Activated naive CD8-positive, alpha-beta T cell treated with anti-CD3 and anti-CD28 coated beads, Interleukin-2, amount 50 U/mL, for 16 hours (primary cell): ENCODE measurements at places on chromosomes 11 and 22.

DNA sequence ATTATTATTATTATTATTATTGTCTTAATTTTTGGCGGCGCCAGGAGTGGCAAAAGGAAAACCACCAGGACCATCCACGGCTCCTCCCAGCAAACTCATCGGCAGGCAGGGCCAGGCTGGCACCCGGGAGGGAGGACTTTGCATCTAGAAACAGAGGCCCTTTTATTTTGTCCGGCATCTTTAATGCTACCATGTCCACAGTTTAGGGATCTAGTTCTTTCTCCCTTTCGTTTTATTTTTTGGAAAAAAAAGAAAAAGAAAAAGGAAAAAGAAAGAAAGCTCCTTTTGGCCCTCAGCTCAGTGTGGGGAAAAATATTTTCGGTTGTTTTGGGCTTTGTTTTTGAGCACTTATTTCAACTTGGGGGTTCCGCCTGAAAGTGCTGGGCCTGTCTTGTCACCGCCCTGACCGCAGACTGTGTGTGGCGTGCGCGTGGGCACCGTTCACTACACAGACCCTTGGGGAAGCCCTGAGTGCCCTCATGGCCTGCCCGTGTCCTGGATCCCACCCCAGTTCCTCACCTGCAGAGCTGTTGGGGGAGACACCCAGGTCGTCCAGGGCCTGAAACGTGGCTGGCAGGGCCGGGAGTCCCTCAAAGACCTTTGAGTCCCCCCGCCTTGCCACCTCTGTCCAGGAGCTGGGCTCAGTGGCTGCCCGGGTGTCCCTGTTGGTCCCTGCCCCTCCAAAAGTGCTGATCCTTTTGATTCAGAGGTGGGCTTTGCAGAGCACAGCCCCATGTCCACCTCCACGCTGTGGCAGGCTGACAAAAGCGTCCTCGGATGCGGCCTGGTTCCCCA is 69.1 kb upstream of the PPARA start:
- DNase-seq: no peak

- DNase-seq: no peak
Observed at GRCh38 chr22:36197514-36198146, 4.0 kb downstream of the APOL4 start.

DNA sequence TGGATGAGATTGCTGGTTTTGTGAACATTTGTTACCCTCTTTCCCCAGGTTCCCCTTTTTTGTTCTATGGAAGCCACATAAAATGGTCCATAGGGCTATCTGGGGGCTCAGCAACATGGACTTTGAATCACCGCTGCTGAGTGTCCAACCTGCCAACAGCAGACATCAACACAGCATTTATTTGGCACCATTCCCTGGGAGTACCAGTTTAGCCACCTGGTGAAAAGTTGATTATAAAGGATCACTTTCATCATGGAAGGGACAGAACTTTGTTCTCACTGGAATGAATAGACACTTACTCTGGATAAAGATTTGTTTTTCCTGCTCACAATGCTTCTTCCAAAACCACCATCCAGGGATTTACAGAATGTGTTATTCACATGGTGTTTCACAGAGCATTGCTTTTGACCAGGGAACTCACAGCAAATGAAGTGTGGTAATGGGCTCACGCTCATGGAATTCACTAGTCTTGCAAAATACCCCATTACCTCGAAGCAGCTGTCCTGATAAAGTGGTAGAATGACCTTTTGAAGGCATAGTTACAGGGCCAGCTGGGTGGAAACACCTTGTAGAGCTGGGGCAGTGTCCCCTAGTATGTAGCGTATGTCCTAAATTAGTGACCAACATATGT is 43.9 kb downstream of the ADM start:
- no peak for DNase-seq

DNA sequence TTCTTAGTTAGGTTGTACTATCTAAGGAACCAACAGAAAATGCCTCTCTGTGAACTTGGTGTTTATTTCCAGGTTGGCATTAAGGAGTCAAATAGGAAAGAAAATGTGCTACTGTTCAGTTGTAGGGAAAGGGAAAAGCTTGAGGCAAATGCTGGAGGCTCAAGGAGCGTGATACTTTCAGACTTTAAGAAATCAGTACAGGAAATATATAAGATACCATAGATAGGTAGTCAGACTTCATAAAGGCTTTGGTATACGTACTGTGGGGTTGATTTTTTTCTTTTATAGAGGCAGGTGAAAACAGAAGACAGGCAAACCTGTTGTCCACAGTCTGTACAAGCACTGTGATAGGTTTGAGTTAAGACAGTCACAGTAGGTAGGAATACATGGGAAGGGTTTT is 30.8 kb downstream of the EP300 start:
- no peak for DNase-seq

- no peak for DNase-seq
Observed at GRCh38 chr11:92752122-92752521, 217.3 kb upstream of the MTNR1B start.

DNA sequence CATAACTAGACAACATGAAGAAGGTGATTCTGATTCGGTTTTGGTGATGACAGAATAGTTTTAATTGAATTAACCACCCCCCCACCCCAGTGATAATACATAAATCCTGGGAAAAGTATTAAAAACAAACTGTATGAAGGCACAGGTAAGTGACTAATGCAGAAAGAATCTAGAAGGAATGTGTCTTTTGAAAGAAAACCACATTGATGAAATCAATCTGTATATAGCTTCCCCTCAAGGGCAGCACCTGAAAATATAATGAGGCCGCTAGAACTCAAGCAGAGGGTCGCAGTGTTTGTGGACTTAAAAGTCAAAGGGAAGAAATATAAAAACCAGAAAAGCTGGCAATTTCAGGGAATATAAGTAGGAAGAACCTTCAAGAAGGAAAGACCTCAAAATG is 580.5 kb upstream of the CHORDC1 start:
- DNase-seq: no peak

DNA sequence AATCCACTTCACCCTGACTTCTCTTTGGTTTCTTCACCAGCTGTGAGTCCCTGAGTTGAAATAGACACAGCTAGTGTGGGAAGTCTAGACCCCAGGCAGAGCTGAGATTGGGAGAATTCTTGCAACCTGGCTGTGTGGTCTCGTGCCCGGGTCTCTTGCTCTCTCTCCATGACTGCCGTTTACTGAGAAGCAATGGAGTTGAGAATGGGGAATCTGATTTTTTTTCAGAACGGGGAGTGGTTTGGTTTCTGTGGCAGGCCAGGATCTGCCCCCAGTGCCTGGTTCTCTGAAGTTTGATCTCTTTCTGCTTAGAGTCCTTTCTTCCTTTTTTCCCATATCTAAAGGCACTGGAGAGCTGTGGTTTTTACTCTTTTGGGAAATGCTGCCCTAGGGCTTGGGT is 1.5 kb downstream of the SIDT2 start:
- no peak for DNase-seq

DNA sequence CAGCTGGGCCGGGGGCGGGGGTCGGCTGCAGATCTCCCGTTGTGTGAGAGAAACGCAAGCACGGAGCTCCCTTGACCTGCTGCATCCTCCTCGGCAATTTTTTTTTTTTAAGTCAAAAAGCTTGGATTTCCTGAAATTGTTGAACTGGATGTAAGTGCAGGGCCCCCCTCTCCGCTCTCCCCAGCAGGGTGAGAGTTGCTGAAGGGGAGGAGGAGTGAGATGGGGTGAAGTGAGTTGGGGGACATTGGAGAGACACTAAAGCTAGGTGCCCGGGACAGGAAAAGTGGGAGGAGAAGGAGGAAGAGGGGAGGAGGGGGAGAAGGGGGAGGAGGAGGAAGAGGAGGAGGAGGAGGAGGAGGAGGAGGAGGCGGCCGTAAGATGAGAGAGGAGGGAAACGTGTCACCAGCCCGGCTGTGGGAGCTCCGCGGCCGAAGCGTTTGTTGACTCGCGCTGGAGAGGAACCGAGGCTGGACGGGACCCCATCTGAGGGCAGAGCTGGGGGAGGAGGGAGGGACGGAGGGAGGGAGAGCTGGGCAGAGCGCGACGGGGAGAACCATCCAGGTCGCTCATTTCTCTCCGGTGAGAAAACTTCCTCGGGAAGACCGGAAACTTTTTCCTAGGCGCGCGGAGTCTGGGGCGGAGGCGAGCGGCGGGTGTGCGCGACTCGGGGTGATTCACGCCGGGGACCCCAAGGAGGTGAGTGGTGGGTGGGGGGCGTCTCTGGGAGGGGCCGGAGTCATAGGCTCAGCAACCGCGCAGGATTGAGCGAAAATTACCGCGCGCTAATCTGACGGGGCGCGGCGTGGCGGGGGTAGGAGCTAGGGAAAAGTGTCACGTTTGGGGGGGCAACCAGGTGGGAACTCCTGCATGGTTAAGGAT is 80.2 kb downstream of the PRR5L start:
- no peak for DNase-seq

- DNase-seq: no peak
Observed at GRCh38 chr11:9092853-9093778, 1.7 kb upstream of the SCUBE2 start.

DNA sequence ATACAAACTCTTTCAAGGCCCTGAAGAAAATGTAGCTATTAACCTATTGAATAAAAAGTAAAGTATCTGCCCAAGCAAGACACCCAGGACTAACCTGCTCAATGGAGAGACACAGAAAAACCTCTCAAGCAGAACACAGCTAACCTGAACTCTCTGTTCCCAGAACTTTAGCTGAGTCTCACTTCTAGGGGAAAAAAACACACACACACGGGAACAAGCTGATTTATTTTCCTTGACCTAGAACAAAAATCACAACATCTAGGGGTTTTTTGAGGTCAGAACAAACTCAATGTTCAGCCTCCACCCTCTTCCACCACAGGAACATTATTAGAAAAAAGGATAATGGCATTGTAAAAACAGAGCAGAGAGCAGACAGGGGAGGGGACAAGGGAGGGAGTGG is 121.6 kb downstream of the BBOX1 start:
- DNase-seq: no peak

DNA sequence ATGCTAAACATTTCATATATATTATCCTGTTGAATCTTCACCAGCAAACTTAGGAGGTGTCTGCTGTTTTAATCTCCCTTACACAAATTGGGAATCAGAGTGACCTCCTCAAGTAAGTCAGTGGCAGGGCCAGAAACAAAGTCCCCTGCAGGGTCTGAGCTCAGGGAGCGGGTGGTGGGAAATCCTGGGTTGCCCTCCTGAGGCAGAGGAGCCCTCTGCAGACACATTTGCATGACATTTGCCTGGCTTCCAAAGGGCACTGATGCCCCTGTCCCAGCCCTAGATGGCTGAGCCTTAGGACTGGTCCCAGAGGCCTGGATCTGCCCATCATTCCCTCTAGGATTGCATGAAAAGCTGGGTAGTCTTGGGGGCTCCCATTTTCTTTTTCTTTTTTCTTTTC is 2.1 kb upstream of the INPP5J start:
- DNase-seq: no peak

GRCh38 chr11:31921081-31921480 is 110.0 kb upstream of the PAX6 start:
- DNase-seq: no peak

- DNase-seq: no peak
Observed at GRCh38 chr22:31097941-31098631, 9.3 kb downstream of the SELENOM start.

- no peak for DNase-seq
Observed at GRCh38 chr11:116510166-116510565, 262.6 kb downstream of the BUD13 start.

DNA sequence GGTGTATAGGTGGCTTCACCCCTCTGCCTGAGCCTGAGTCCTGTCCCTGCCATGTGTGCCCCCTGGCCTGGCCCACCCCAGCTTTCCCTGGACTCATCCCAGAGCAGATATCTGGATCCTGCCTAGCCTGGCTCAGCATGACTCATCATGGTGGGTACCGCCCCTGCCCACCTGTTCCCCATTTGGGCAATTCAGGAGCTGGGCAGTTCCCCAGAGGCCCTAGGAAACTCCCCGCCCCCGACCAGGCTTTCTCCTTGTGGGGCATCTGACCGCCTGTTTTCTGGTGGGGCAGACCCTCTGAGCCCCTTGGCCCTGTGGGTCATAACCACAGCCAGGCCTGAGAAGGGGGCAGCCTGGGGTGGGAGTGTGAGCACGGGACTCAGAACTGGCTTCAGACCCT is 4.4 kb downstream of the TSPO start:
- no peak for DNase-seq

- DNase-seq: no peak
Observed at GRCh38 chr22:25403811-25404471, 160.5 kb upstream of the GRK3 start.

- no peak for DNase-seq
Observed at GRCh38 chr22:27795696-27796517, 5.6 kb downstream of the MN1 start.

GRCh38 chr11:126345759-126346585 is 9.5 kb upstream of the ST3GAL4 start:
- DNase-seq: no peak

DNA sequence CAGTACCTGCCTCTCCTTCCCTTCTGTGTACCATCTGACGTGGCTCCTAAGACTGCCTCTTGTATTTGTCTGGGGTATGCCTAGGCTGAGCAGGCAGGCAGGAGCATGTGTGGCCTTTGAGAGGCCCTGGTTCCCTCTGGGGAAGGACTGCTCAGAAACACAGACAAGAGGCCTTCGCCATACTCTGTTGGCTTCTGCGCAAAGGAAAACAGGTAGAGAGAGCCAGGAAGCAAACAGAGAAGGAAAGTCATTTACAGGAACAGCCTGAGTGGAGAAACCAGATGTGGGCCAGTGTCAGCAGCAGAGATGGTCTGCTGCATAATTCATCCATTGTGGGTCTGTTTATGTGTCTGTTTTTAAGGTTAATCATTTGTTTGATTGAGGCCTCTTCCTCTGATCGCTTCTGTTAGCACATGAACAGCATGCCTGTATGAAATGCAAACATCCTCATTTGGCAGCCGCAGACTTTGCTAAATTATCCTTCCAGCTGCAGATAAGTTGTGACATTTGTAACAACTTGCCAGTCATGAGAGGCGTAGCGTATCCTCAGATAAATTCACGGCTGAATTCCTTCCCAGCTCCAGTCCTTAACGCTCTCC is 119.4 kb downstream of the GALNT18 start:
- no peak for DNase-seq

GRCh38 chr11:32109138-32109537 is 18.3 kb downstream of the RCN1 start:
- no peak for DNase-seq

DNA sequence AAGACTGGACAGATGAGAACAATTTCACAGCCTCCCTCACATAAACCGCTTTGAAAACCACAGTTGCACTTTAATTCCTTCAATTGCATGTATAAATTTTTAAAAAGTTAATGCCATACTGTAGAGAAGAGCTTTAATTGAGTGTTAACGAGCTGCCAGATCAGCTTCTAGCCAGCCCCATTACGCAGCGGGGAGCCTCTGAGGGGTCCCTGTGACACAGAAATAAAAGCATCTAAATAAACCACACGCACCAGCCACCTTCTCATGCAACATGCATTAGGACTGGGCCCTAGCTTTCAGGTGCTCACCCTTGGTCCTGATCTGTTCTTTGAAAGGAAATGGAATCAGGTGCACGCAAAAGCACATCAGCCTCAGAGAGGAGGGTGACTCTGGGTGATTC is 111.7 kb downstream of the SPATA19 start:
- DNase-seq: no peak

DNA sequence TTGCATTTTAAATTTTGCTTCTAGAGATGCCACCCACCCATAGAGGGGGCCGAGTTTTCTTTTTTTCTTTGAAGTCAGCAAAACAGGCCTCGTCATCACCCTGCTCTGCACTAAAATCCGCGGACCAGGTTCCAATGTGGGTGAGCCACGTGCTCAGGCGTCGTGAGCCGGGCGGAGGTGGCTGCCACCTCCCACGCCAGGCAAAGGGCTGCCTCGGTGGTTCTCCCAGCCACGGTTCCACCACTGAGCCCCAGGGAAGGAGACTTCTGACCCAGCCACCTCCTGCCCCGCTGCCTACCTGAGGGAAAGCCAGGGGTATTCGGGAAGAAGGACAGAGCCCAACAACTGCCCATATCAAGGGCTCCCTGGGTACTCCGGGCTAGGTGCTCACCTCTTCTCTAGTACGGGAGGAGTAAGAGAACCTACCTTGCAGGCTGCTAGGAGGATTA is 45.3 kb downstream of the MN1 start:
- no peak for DNase-seq
